ENCODE measurements at places on chromosomes 5 and 9.

DNA sequence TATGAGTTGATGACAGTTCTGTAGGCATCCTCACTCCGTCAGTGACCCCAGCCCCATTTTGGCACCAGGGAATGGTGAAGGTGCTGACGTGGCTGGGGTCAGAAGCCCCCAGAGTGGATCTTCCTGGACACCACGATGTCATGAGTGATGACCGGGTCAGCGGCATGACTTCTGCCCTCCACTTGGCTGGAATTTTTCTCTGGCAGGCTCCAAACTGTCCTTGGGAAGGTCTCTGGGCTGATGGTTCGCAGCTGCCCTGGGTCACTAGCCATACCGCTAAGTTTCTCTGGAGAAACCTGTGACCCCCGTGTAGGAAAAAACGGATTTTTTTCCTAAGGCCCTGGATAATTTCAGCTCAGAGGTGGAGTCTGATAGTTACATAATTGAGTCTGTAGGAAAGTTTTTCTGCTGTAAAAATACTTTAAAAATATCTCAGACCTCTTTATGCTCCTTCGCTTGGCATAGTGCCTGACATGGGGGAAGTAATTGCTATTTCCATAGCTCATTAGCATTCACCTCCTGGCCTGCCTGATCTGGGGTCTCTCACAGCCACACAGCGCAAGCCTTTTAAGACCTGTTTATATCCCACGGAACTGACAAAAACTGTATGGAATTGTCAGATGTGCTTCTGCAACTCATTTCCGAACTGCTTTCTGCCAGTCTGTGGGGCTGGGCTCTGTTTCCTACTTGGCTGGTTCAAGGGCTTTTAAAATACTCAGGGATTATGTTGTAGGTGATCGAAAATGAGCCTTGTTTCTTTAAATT is 69.2 kb downstream of the ANGPTL2 start:
- DNase-seq: no peak

- no peak for DNase-seq
Measured at GRCh38 chr9:94921092-94921471, 194.6 kb downstream of the AOPEP start.

DNA sequence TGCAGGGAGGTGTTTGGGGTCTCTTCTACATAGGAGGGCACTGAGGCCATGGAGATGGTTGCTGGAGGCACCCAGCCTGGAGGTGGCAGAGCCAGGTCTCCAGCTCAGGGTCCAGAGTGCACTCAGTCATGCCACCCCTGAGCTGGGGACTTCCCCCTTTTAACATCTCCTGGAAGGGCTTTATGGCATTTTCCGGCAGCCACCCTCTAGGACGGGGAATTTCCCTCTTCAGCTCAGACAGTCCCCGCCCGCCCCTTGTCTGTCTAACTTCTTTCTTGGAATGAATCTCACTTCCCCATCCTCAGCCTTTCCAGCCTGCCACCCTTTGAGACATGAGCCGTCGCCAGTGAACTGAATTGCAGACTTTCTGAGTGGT is 49.9 kb downstream of the COL15A1 start:
- DNase-seq: peak; percentile 97

- no peak for DNase-seq
Measured at GRCh38 chr5:113451797-113452196, 17.0 kb upstream of the TSSK1B start.

Measured in suppressor macrophage treated with lipopolysaccharide for 4 hours (primary cell).